ENCODE measurements at places on chromosomes 16 and 17. TPM values are rescaled to one million over a fixed set of nuclear protein-coding genes. Genes with fewer than 3 reads are reported as not detected.

DNA sequence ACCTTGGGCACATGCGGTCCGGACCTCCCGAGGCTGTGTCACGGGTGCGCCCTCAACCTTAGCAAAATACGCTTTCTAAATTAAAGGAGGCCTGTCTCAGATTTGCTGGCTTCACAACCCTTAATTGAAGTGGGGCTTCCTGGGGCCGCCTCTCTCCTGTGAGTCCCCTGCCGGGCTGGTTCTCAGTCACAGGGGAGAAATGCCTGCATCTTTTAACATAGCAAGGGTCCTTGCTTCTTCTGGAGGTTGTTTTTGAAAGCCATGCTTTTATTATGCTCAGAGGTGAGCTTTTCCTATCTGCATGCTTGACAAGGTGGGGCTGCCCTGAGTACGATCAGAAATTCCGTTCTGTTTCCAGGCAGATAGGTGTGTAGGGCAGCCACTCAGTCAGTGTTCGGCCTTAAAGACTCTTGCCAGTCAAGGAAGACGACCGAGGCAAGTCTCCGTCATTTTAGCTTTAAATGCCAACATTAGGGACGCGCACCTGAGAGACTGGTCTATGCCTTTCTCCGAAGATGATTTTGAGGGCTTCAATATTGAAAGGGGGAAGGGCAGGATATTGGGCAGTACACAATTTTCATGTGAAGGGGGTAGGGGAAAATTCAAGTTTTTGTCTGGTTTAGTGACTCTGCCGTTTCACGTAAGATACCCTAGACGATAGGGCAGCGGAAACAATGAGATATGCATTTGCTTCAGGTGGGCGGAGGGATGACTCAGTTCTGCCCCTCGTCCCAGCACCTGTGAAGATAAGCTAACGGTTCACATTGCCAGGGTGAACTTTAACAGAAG, 5.5 kb upstream of the SLC7A5 start:
- H3K27ac ChIP-seq = no peak overlapping the region
- DNase-seq = no peak
- H3K27me3 ChIP-seq = no peaks in the 10 kb centered on the region
- H3K4me1 ChIP-seq = peaks cover 4% of the 10 kb centered on the region

DNA sequence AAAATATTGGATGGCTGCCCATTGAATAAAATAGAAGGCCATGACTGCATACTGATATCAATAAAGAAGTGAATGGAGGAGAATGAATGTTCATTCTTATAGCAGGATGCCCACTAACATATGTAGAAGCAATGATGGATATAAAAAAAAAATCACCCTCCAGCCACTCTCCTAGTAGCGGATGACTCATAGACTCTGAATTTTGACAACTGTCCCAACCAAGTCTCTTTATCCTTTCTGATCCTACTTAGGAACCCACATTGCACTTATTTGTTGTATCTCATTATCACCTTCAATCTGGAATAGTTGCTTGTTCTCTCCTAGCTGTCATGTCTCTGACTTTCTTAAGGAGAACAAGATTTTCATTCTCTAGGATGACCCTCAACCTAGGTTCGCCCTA, 429.9 kb downstream of the HS3ST3B1 start:
- no peak for DNase-seq
- no peaks in the 10 kb centered on the region for H3K4me1 ChIP-seq
- H3K4me3 ChIP-seq = no peak overlapping the region
- H3K27me3 ChIP-seq = no peaks in the 10 kb centered on the region

- DNase-seq = no peak
- H3K27me3 ChIP-seq = no peaks in the 10 kb centered on the region
- no peaks in the 10 kb centered on the region for H3K4me1 ChIP-seq
- no peak overlapping the region for H3K4me3 ChIP-seq
- no peak overlapping the region for H3K27ac ChIP-seq
These were observed 452.2 kb upstream of the EEF2KMT start for GRCh38 chr16:5549802-5550201.

Gene RNF222
- 1.7 TPM for total RNA-seq

Gene KRTAP4-7
- not detected for total RNA-seq

Data from naive thymus-derived CD4-positive, alpha-beta T cell (primary cell).